ENCODE measurements at places on chromosomes 7 and 10. TPM values are rescaled to one million over a fixed set of nuclear protein-coding genes. Genes with fewer than 3 reads are reported as not detected.

- peak; percentile 60 for DNase-seq
These were observed 68.0 kb upstream of the LRRC4 start for GRCh38 chr7:128099204-128099671.

GRCh38 chr7:109158246-109158645 is 588.6 kb downstream of the DNAJB9 start:
- DNase-seq, result no peak

DNA sequence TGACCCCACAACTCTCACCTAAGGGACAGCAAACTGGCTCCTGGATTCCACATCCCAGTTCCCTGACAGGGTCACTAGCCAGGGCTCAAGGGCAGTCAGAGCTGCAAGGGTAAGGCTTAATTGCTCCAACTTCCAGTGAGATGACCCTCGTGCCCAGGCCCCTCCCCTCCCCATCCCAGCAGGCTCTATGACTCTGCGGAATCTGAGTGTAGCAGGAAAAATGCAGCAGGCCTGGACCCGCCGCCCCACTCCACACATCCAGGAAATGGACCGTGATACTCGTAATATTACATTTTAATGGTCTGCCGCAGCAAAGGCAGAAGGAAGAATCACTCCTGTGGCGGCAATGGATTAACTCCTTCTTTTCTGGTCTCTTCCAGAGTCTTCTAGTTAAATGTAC is 91.7 kb upstream of the CHST15 start:
- DNase-seq, result no peak

- no peak for DNase-seq
These were observed 28.4 kb upstream of the SORCS3 start for GRCh38 chr10:104612571-104613205.

DNA sequence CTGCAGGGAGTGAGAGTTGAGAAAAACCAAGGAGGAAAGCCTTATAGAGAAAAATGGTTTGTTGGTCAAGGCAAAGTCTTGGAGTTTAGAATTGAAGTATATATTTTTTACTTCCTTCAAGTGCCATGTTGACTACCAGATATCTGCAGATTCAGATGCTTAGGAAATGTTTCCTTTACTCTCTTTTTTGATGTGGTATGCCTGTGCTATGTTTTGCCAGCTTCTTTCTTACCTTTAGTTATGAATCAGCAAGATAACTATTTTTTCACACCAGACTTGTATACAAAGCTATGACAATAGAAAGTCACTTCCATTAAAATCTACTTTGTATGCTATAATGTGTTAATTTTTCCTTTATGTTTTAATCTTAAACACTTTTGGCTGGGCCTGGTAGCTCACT is 3.6 kb downstream of the R3HCC1L start:
- no peak for DNase-seq

GRCh38 chr7:106367664-106368063 is 82.9 kb upstream of the NAMPT start:
- DNase-seq, result no peak

GRCh38 chr10:79079490-79080355 is 11.0 kb downstream of the ZMIZ1 start:
- DNase-seq, result peak; percentile 73

DNA sequence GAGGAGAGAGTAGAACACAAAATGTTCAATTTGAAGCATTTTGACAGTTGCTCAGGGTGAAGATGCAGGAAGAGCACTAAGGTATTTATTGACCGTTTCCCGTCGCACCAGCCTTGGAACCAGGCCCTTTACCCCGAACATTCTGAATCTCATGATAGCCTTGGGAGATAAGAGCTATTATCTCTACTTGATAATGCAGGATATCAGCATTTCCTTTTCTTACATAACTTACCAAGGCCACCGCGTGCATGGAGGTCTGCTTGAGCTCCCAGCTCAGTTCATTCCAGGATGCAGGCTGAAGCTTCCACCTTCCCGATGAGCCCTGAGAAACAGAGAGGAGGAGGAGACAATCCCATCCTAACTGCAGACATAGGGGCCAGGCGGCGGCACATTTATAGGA is 324.2 kb upstream of the COBL start:
- no peak for DNase-seq

DNA sequence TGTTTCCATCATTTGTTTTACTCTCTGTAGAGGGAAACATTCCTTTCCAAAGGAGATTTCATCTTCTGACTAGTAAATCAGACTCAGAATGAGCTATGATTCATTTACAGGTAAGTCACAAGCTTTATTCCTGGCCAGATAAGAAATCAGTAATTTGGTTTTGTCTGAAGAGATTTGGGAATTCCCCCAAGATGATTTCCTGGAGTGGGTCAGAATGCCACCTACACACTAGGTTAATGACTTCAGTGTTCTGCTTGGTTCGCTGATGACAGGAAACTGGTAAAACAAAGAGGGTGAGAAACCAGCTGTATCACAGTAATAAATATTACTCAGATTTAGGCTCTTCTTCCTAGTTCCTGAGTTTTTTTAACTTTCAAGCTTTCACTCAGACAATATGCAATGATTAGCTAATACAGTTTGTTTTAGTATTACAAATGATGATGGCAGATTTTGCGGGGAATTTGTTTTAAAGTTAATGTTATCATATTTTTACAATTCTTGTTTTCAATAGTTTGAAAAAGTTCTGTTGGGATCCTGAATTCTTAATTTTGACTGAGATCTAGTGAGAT is 8.3 kb upstream of the ASZ1 start:
- DNase-seq, result no peak

DNA sequence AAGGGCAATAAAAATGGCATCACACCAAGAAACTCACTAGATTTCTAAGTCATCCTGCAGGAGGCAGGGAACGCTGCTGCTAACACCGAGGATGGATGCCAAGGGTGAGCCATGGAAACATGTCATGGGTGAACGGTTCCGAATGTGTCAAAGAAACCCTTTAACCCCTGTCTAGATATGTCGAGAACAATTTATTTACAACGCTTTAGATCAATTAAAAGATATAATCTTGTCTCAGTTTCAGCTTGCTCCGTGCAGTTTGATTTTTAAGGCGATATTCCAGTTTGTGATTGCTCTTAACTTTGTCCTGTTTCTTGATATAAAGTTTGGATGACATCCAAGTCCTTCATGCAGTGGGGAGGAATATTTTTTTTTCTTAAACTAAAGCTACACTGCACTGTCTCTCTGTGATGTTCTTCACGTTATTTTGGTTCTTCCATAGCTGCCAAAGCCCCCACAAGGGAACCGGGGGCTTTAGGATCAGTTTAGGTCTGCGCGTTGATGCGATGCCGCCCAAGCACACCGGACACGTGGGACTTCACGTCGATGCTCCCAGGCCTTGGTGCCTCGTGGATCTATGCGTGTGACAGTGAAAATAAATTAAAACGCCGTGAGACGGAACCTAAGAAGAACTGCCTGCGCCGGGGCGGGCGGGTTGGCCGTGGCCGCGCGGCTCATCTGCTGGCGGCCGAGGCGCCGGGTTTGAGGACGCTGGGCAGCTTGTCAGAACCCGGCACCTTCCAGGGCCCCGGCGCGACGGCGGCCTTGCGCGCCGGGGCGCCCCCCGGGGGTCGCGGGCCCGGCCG is 220.3 kb downstream of the PHTF2 start:
- DNase-seq, result peak; percentile 70

GRCh38 chr10:113620511-113620910 is 43.3 kb downstream of the NRAP start:
- DNase-seq, result no peak

DNA sequence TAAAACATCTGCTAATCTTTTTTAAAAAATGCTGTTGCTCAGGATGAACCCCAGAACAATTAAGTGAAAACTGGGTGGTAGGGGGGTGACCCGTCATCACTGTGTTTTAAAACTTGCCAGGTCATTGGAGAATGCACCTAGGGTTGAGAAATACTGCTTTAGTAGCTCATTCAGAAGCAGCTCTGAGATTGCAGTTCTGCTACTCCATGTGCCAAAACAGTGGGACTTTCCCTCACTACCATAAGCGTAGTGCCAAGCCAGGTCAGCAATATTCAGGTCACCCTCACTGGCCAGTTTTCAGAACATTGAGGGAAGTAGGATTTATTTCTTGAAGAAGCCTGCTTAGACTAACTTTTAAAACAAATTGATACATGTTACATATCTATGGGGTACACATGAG is 5.2 kb downstream of the STEAP2 start:
- DNase-seq, result no peak

Gene OPALIN
- not detected for total RNA-seq

Gene CRHR2
- total RNA-seq, result 0.35 TPM

Gene CBLL1
- total RNA-seq, result 20.5 TPM

All from Right ventricle myocardium inferior (tissue), 1 donor.